HAP-1 (cell line): ENCODE measurements at places on chromosomes 2 and 18.

GRCh38 chr2:199378948-199379650, 78.6 kb downstream of the SATB2 start:
- no peak for DNase-seq

- DNase-seq, result no peak
Measured at GRCh38 chr18:12399231-12399630, 8.5 kb upstream of the PRELID3A start.

DNA sequence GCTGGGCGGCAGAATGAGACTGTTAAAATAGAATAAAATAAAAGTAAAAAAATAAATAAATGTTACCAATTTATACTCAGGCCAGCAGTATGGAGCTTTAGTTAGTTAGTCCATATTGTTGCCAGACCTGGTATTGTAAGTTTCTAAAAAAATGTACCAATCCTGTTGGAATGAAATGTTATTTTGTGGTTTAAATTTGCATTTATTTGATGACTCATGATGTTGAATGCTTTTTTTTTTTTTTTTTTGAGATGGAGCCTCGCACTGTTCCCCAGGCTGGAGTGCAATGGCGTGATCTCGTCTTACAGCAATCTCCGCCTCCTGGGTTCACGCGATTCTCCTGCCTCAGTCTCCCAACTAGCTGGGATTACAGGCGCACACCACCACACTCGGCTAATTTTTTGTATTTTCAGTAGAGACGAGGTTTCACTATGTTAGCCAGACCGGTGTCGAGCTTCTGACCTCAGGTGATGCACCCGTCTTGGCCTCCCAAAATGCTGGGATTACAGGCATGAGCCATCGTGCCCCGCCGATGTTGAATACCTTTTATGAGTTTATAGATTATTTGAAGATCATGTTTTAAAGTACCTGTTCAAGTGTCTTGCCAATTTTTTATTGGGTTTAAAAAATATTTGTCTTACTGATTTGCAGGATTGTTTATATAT, 5.7 kb upstream of the PTPRN start:
- no peak for DNase-seq

- DNase-seq, result no peak
Measured at GRCh38 chr2:223488814-223489213, 113.3 kb downstream of the SCG2 start.

DNA sequence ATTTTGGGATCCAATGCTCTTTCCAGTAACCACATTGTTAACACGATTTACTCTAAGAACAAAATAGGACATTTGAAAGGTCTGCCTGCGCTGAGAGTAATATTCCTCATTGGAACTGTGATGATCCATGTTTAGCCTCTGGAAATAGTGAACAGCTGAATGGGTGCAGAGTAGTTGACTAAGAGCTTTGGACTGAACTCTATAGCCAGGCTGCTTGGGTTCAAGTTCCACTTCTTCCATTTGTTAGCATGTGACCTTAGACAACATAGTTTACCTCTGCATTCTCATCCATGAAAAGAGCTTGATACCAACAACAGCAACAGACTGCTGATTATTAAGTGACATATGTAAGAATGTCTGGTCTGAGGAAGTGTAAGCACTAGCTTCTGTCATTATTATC, 128.3 kb upstream of the MMADHC start:
- DNase-seq, result no peak

- no peak for DNase-seq
Measured at GRCh38 chr18:9081940-9082339, 20.6 kb upstream of the NDUFV2 start.

- DNase-seq, result no peak
Measured at GRCh38 chr2:237161189-237161588, 75.5 kb downstream of the COPS8 start.

DNA sequence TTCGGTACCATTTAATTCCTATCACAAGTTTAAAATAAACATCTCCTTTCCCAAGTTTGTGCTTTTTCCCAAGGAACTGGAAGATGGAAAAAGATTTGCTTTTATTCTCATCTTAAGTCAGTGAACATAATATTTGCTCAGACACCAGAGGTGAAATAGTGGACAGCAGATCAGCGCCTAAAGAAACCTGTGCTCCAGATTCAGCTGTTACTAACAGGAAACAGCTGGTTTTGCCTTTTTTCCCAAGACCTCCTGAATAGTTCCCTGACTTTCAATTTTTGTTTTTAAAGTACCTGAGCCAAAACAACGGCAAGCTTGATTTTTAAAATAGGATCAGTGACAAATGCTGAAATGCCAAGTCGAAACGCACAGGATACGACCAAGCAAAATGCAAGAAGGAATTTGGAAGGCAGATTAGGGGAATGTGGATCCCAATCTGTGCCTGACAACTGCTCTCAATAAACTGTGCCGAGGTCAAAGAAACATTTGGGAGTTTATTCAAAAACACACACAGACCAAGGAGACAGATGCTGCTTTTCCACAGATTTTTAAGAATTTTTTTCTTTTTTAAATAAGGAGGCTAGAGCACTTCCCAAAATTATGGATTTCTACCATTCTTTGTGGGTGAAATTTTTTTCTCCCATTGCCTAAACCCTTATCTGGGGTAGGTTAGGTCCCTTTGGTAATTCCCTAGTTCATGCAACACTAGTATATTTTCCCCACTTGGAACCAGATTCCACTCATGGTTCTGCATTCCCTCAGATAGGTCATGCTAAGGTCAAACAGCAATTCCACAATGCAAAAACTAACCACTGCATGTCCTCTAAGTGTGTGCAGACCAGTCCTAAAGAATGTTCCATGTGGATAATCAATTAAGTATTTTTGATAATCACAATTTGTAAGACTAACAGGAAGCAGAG, 121.5 kb upstream of the PDE1A start:
- DNase-seq, result no peak

GRCh38 chr2:158457826-158458616, 1.3 kb downstream of the PKP4 start:
- peak; percentile 65 for DNase-seq

DNA sequence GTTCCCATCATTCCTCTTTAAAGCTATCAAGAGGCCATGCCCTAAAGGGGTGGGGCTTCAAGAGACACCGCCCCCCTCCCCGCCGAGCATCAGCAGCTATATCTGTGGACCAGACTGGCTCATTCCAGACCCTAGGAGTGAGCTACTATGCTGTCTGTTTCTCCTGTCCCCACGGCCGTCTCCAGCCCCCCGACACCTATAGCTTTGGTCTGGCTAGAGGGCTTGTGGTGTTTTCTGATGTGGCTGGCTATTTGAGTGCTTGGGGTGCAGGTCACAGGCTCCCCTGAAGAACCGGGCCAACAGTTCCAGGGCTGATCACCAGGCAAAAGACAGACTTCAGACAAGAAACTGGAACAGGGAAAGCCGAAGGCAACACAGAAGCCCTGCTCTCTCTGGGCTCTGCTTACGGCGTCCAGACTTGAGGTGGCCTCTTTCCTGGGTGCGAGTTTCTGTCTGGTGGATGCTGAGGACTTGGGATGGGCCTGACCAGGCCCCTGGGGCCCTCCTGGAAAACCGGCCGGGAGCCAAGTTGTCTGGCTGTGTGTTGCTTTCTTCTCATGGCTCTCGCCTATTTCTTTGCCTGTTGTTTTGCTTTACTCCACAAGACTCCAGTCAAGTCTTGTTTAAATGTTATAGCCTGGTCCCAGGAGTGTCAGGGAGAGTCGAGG, 83.6 kb downstream of the KLHL29 start:
- no peak for DNase-seq

GRCh38 chr2:66679442-66679841, 244.5 kb downstream of the MEIS1 start:
- DNase-seq, result peak; percentile 98
